ENCODE measurements at places on chromosomes 4 and X. TPM values are rescaled to one million over a fixed set of nuclear protein-coding genes. Genes with fewer than 3 reads are reported as not detected.

The TMLHE gene
- total RNA-seq, result 9.4 TPM

- DNase-seq, result no peak
Measured at GRCh38 chr4:88804234-88804633, 106.6 kb upstream of the NAP1L5 start.

- no peak for DNase-seq
Measured at GRCh38 chrX:330726-331150, 12.1 kb upstream of the GTPBP6 start.

DNA sequence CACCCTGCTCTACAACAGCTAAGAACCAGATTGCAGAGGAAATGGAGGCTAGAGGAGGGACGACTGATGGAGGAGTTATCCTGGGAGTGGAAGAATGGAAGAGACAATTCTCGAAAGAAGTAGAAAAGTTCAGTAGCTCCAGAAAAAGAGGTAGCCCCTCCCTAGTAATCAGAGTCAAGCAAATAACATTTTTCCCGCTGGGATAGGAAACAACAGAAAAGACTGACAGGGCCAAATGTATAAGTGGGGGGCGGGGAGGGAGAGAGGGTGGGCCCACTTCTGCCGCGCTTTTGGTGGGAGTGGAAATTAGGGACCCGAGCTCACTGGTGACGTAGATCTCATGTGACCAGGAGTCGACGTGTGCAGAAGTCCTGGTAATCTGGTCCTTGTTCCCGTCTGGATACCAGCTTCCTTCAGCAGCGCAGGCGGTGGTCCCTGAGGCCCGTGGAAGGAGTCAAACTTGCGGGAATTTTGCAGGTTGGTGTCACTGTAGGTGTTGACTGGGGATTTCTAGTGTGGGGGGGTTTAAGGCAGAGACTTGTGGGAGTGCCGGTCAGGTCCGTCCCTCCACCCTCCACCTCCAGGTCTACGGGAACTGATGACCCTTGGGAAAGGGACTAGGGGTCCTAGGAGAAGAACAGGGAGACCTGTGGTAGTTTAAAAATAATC is at the start of gene TCEAL9:
TCEAL9 (plus strand) TSS at position 377 of the 669 bp plus-strand sequence. CDS start 1,179 bp downstream, outside the sequence.
- DNase-seq, result peak; percentile 34

GRCh38 chrX:47637546-47638195 is 7.9 kb upstream of the CFP start:
- no peak for DNase-seq
